ENCODE measurements at places on chromosomes 5 and 9.

DNA sequence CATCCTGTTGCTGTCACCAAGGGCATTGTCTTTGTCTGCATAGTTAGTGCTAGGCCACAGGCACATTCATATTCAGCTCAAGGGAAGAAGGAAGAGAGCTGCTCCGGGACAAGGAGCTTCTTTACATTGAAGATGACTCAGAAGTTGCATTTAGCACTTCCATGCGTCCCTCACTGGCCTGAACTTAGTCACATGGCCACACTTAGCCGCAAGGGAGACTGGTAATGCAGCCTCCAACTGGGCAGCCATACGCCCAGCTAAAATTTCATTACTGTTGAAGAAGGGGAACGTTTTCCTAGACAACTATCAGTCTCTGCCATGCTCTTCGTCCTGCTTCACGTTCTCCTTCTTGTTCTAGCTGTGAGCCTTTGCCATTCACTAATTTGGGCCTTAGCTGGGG lies 20.0 kb downstream of the ACTL7B start:
- no peak for DNase-seq

DNA sequence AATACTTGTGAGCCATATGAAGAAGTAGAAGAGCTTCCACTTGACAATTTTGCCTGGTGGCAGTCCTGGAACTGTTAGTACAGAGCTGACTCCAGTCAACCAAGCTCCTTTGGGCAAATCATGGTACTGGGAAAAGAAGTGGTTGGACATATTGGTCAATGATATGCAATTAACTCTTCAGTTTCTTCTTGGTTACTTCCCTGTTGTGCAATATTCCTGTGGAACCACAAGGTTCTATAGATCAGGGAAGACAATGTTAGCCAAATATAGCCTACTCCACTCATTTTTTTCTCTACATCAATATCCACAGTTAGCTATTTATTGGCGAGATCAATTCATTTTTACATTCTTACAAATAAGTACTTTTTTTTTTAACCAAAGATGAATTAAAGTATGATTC lies 14.4 kb upstream of the GDA start:
- DNase-seq: no peak

- peak; percentile 9 for DNase-seq
Measured at GRCh38 chr9:72305102-72305546, 59.9 kb downstream of the ZFAND5 start.

DNA sequence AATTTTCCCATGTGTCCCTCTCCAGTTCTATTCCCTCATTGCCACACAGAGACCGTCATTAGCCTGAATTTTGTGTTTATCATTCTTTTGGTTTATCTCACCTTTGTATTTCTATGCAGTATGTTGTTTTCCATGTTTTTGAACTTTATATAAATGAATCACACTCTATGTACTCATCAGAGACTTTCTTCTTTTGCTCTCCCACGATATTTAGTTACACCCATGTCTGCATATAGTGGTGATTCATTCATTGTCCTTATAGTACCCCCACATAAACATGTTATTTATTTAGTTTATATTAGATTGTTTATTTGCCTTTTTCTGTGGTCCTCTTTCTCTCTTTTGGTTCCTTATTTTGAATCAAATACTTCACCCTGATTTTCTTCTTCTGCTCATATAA lies 199.7 kb downstream of the FSTL4 start:
- DNase-seq: no peak

DNA sequence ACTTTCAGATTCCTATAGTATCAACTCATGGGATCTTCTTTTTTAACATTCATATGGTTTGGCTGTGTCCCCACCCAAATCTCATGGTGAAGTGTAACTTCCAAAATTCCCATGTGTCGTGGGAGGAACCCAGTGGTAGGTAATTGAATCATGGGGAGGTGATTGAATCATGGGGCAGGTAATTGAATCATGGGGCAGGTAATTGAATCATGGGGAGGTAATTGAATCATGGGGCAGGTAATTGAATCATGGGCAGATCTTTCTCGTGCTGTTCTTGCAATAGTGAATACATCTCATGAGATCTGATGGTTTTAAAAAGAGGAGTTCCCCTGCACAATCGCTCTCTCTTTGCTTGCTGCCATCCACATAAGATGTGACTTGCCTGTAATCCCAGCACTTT lies 21.8 kb upstream of the AGGF1 start:
- no peak for DNase-seq

GRCh38 chr9:71816916-71817451 lies 48.7 kb upstream of the CEMIP2 start:
- no peak for DNase-seq

- DNase-seq: no peak
Measured at GRCh38 chr5:10525124-10525495, 38.8 kb upstream of the ANKRD33B start.

GRCh38 chr9:136192289-136193126 lies 12.4 kb downstream of the LHX3 start:
- no peak for DNase-seq

GRCh38 chr5:6886866-6887265 lies 173.6 kb downstream of the TENT4A start:
- no peak for DNase-seq

- no peak for DNase-seq
Measured at GRCh38 chr9:116978155-116978554, 291.1 kb downstream of the TRIM32 start.

DNA sequence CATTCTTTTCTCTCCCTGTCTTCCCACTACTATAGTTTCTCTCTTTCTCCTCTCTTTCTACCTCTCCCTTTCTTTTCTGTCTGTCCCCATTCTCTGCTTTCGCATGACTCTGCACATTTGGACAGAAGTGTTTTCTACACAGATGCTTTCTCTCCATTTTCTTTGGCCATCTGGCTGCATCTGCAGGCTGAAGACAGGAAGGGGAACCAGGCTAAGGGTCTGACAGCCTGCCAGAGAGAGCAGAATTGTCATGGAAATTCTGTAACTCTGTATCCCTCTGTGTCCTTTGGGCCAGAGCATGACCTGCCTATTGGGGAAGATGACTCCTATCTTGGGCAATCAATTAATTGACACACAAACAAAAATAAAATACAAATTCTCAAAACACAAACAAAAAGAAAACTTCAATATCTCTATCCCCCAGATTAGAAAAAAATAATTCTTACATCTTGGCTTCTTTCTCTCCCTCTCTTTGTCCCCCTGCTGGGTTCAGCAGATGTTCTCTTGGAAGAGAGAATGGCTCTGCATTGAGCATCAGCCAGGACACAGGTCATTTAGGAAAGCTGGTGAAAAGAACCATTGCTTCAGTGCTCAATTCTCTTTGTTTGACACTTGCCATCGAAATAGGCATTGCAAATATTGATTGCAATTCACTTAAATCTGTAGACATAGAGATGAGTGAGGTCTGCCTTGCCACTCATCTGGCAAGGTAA lies 415.9 kb upstream of the KLF4 start:
- DNase-seq: no peak

- no peak for DNase-seq
Measured at GRCh38 chr9:128835246-128836210, 5.9 kb upstream of the SPOUT1 start.

GRCh38 chr5:132008163-132008473 lies 3.3 kb downstream of the ACSL6 start:
- no peak for DNase-seq

- no peak for DNase-seq
Measured at GRCh38 chr5:135054546-135054945, 20.5 kb upstream of the PITX1 start.

- no peak for DNase-seq
Measured at GRCh38 chr5:7422316-7423106, 26.6 kb downstream of the ADCY2 start.

- DNase-seq: no peak
Measured at GRCh38 chr9:35562895-35563780, 41.9 kb upstream of the TESK1 start.

- DNase-seq: peak; percentile 42
Measured at GRCh38 chr9:33311953-33312352, 21.6 kb downstream of the NFX1 start.

GRCh38 chr9:96062854-96063253 lies 187.4 kb downstream of the ERCC6L2 start:
- DNase-seq: no peak

GRCh38 chr9:127758843-127759242 lies 19.6 kb downstream of the SH2D3C start:
- no peak for DNase-seq

DNA sequence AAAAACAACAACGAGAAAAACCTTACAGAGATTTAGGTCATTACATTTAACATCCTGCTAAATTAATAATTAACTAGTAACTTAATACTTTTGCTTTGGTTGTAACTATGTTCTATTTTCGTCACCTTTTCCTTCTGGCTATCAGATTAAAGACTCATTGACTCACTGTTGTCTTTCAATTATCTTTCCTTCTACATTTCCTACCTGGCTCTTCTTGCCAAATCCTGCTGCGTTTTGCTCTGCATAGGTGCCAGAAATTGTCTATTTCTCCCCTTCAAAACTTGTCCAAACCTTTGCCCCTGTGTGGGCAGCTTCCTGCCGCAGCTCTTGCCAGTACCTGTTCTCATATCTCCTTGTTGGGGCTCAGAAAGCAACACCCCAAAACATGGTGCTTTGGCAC lies 235.5 kb upstream of the ZNF608 start:
- no peak for DNase-seq

GRCh38 chr9:137243626-137244485 lies 2.8 kb downstream of the TUBB4B start:
- no peak for DNase-seq

- DNase-seq: no peak
Measured at GRCh38 chr9:116476935-116477381, 210.1 kb upstream of the TRIM32 start.

DNA sequence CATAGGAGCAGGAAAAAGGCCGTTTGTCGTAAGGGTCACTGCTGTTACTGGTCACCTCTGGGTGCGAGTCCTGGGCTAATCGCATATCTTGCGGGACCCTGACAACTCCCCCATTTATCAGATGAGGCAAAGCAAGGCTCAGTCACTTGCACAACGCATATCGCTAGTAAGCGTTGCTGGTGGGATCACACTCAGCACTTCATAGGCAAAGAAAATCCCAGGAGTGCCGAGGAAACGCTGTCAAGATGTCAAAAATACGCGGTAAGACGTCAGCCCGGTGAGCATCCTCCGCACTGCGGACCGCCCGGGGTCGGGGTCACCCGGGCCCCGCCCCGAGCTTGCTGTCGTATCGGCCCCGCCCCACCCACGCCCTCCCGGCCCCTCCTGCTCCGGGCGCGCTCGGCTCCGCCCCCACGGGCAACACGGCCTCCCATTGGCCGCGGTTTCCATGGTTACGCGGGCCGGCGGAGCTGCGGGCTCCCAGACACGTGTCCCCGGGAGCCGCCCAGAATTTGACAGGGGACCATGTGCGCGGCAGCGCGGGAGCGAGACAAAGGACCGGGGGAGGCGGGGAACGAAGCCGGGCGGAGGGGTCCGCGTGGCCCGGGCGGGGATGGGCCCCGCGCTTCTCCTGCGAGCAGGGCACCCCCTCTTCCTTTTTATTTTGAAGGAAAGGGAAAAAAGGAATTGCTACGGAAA lies 80.2 kb upstream of the IER5L start:
- peak; percentile 89 for DNase-seq

GRCh38 chr5:72284559-72285423 lies 35.2 kb downstream of the MRPS27 start:
- DNase-seq: no peak

GRCh38 chr5:34672196-34672595 lies 16.1 kb downstream of the RAI14 start:
- no peak for DNase-seq

- no peak for DNase-seq
Measured at GRCh38 chr5:151195622-151196021, 28.3 kb downstream of the CCDC69 start.

- no peak for DNase-seq
Measured at GRCh38 chr9:136054798-136055714, 40.0 kb downstream of the NACC2 start.

DNA sequence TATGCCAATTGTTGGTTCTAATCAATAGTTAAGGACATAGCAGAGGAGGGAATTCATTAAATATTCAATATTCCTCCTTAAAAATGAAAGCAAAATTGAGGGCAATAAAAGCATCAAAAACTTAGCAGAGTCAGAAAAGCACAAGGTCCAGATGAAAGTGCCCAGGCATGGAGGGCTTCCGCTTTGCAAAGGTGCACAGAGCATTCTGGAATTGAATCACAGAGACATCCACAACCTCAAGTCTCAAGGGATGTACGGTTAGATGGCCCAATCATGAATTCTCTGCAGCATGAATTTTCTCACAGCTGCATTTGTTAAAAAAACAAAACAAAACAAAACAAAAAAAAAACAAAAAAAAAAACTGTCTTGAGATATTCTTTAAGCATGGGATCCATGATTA lies 253.7 kb downstream of the SPOCK1 start:
- DNase-seq: no peak

DNA sequence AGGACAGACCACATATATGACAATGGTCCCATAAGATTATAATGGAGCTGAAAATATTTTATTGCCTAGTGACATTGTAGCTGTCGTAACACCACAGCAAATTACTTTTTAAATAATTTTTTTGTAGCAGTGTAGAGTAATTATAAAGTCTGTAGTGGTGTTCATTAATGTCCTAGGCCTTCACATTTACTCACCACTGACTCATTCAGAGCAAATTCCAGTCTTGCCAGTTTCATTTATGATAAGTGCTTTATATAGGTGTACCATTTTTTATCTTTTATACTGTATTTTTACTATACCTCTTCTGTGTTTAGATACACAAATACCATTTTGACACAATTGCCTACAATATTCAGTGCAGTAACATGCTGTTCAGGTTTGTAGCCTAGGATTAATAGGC lies 67.6 kb downstream of the TLE4 start:
- no peak for DNase-seq

DNA sequence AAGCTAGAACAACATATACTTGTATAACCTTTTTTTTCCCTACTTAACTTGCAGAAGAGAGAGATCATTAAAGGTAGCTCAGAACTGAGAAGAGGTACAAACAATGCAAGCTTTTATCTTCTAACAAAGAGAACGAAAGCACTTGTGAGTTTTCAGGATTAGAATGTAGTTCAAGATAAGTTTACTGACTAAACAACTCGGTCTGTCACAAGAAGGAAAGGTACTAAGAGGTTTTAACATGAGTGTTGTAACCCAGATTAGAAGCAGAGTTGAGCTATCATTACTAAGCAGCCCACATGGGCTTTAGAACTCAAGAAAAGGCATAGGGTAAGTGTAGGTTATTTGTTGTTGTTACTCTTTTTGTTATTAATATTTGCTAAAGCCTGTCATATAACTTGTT lies 25.2 kb downstream of the GIN1 start:
- no peak for DNase-seq

DNA sequence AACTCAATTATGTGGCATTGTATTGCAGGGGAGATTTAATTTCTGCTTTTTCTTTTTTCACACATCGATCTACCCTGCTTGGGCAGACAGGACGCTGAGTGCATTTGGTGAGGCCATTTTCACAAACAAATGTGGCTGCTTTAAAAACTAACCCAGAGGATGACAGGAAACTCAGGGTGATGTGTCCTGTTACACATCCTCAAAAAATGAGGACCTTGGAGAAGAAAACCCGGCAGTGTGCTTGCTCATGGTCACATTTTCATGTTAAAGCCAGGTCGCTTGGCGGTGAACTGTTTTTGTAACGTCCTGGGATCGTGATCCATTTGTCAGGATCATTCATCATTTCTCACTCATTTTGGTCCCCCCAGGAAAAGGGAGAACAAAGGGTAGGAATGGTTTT lies 478.3 kb upstream of the ADAMTS16 start:
- no peak for DNase-seq

Measured in activated CD4-positive, alpha-beta T cell treated with anti-CD3 and anti-CD28 coated beads, Interleukin-2, Interleukin-4, amounts not matched to agents 100 ng/mL and 50 ng/mL, durations not matched to agents 16 hours and 8 hours (primary cell).